ENCODE measurements at places on chromosomes 4 and X. TPM values are rescaled to one million over a fixed set of nuclear protein-coding genes. Genes with fewer than 3 reads are reported as not detected.

The TMEM271 gene
- not detected for total RNA-seq

DNA sequence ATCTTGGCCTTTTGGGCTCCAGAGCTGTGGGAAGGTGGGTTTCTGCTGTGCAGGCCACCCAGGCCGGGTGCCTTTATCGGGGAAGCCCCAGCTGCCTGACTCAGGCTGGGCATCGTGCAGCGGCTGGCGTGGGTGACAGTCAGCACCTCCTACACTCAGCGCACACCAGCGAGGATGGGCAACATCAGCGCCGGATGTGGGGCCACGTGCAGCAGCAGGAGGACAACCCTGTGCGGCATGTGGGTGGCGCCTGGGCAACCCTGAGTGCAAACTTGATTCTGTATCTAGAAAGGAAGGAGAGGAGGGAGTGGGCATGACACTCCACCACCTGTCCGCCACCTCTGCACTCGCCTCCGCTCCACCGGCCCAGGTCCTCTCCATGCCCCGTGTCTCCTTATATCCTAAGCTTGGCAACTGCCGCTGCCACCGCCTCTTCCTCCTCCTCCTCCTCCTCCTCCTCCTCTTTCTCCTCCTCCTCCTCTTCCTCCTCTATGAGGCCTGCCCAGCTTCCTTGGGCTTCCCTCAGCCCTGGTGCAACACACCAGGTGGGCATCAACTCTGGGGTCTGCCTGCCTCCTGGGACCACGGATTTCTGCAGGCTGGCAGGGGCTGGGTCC, 107.4 kb upstream of the AFAP1 start:
- no peaks in the 10 kb centered on the region for H3K4me1 ChIP-seq
- DNase-seq: peak; percentile 75
- no peaks in the 10 kb centered on the region for H3K36me3 ChIP-seq
- H3K27me3 ChIP-seq: no peaks in the 10 kb centered on the region
- no peak overlapping the region for H3K4me3 ChIP-seq

GRCh38 chrX:153924149-153924861, 1.8 kb downstream of the ARHGAP4 start:
- peak overlapping the region; percentile 67 for H3K4me3 ChIP-seq
- DNase-seq: peak; percentile 61
- H3K36me3 ChIP-seq: no peaks in the 10 kb centered on the region
- H3K27ac ChIP-seq: peak overlapping the region; percentile 91
- peaks cover 19% of the 10 kb centered on the region for H3K4me1 ChIP-seq

DNA sequence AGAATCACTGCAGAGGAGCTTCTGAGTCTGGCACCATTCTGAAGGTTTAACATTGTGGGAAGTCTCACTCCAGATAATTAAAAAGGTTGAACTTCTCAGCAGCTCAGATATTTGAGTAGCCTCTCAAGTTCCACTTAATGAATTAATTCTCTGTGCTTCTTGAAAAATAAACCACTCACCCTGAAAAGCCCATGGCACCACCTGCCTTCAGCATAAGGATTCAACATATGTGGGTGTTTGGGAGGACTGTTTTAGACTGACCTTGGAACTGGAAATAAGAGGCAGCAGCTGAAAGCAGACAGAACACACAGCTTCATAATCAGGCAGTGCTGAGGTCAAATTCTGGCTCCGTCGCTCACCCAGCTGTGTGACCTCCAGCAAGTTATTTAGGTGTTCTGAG, 100.6 kb downstream of the KCNIP4 start:
- H3K4me3 ChIP-seq: no peak overlapping the region
- no peaks in the 10 kb centered on the region for H3K27me3 ChIP-seq
- no peaks in the 10 kb centered on the region for H3K4me1 ChIP-seq
- no peak for DNase-seq
- no peak overlapping the region for H3K27ac ChIP-seq

GRCh38 chr4:10694151-10694827, 9.7 kb upstream of the CLNK start:
- H3K4me1 ChIP-seq: no peaks in the 10 kb centered on the region
- H3K27me3 ChIP-seq: no peaks in the 10 kb centered on the region
- no peak overlapping the region for H3K27ac ChIP-seq
- H3K4me3 ChIP-seq: no peak overlapping the region

The UGT8 gene
- total RNA-seq: 0.49 TPM

The XAGE2 gene
- not detected for total RNA-seq

The CTAG2 gene
- total RNA-seq: 47.3 TPM

DNA sequence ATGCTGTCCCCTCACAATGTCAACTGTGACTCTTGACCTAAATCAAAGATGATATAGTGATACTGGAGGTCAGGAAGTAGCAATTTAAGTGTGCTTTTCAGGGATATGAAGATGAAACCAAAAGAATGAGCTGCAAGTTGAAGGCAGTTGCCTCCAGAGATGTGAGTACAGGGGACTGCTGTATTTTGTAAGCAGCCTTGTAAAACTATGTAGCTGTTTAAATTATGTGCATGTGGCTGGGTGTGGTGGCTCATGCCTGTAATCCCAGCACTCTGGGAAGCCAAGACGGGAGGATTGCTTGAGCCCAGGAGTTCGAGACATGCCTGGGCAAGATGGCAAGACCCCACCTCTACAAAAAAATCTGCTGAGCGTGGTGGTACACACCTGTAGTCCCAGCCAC, 15.1 kb upstream of the TNIP2 start:
- DNase-seq: no peak
- H3K27me3 ChIP-seq: no peaks in the 10 kb centered on the region
- H3K36me3 ChIP-seq: no peaks in the 10 kb centered on the region
- no peak overlapping the region for H3K4me3 ChIP-seq
- H3K27ac ChIP-seq: no peak overlapping the region
- peaks cover 9% of the 10 kb centered on the region for H3K4me1 ChIP-seq

DNA sequence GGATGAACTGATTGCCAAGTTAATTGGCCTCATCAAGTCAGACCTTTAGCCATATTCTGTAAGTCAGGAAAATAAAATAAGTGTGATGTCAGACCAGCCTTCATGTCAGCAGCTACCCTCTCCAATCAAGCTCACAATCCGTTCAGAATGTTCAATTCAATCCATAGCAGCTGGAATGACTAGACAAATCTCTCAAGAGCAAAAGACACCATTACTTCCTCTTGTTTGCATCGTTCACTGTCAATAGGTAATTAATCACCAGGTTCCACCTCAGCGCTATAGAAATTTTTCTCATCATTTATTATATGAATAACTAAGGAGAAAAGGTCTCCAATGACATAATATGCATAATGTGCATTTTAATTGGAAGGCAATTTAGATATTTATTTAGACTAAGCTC, 321.0 kb upstream of the GRIA3 start:
- H3K27me3 ChIP-seq: no peaks in the 10 kb centered on the region
- no peaks in the 10 kb centered on the region for H3K36me3 ChIP-seq
- no peak overlapping the region for H3K27ac ChIP-seq

DNA sequence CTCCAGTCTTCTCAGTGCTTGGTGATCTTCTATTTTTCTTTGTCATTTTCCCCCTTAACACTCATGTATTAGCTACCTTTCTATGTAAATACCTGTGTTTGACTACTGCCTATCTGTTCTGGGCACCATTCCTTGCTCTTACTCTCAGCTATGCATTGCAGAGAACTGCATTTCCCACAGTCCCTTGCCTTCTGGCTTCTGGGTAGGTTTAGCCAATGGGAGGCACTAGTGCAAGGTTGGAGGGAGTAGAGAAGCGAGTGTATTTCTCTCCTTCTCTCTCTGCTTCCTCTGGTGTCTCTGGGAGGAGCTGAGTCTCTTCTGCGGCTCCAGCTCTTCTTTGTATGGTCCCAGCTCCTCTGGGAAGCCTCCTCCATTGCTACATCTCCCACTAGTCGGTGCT, 50.5 kb downstream of the CWH43 start:
- no peak overlapping the region for H3K4me3 ChIP-seq
- H3K27me3 ChIP-seq: no peaks in the 10 kb centered on the region
- no peaks in the 10 kb centered on the region for H3K36me3 ChIP-seq
- no peak overlapping the region for H3K27ac ChIP-seq

DNA sequence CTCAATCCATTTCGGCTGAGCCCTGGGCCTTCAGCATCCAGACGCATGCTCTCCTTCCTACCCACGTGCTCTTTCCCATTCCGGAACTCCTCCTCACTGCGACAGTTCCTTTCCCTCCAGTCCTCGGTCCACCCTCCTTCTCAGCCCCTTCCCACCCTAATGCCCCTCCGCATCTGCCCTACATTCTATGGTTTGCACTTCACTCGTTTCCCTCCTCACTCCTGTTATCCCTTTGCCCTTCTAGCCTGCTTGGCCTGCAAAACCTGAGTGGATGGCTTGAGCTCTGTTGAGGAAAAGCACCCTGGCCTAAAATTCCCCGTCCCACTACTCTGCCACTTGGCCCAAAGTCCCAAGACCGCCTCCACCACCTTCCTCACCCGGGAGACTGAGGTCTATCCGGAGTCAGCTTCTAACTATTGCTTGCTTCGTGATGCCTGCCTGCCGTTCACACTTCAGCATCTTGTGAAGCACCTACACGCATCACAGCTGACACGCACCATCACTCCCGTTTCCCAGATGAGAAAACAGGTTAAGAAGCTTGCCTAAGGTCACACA, 38.6 kb downstream of the MAP7D3 start:
- H3K36me3 ChIP-seq: no peaks in the 10 kb centered on the region
- no peak overlapping the region for H3K27ac ChIP-seq
- H3K27me3 ChIP-seq: no peaks in the 10 kb centered on the region
- DNase-seq: no peak
- H3K4me3 ChIP-seq: no peak overlapping the region
- no peaks in the 10 kb centered on the region for H3K4me1 ChIP-seq

GRCh38 chr4:73984736-73985527, 3.1 kb downstream of the PPBP start:
- no peaks in the 10 kb centered on the region for H3K4me1 ChIP-seq
- no peaks in the 10 kb centered on the region for H3K36me3 ChIP-seq
- H3K4me3 ChIP-seq: no peak overlapping the region
- H3K27ac ChIP-seq: no peak overlapping the region
- no peak for DNase-seq

The NR3C2 gene
- total RNA-seq: 5.7 TPM

DNA sequence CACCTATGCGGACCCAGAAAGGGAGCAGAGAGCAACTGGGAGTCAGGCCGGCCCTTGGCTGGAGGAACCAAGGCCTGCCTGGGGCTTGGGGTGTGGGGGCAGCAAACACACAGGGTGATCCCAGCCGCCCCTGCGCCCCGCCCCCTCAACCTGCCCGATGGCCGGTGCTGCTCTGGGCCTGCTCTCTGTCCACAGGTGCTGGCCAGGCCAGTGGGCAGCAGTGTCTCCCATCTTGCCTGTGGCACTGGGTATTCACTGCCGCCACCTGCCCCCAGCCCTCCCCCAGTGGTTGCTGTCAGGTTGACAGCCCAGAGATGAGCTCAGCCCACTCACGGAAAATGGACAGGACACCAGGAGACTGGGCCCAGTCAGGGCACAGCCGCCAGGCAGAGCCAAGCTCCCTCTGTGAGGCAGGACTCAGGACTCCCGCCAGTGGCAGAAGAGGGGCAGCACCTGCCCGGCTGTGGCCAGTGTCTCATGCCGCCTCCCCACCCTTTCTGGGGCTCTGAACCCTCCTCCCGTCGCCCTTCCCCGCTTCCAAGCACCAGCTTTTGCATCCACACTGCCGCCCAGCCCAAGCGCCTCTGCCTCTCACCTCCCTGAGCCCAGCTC, 4.7 kb downstream of the NKX1-1 start:
- DNase-seq: no peak
- peaks cover 10% of the 10 kb centered on the region for H3K27me3 ChIP-seq
- no peak overlapping the region for H3K4me3 ChIP-seq

DNA sequence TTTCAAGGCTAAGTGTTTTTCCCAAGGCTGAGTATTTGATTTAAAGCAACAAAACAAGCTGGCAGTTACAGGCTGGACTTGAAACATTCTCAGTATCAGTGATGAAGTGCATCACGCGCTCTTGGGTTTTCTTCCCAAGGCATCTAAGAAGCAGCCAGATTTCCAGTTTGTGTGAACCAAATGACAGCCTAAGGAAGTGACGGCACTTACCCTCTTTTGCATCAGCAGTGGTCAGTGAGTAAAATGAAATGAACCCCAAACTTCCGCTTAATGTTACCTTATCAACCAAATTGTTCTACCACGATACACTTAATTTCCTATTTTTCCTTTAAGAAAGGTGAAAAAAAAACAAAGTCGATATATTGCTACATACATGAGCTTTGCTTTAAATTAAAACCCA, 15.8 kb upstream of the GYPE start:
- no peaks in the 10 kb centered on the region for H3K4me1 ChIP-seq
- no peak for DNase-seq
- no peak overlapping the region for H3K27ac ChIP-seq

DNA sequence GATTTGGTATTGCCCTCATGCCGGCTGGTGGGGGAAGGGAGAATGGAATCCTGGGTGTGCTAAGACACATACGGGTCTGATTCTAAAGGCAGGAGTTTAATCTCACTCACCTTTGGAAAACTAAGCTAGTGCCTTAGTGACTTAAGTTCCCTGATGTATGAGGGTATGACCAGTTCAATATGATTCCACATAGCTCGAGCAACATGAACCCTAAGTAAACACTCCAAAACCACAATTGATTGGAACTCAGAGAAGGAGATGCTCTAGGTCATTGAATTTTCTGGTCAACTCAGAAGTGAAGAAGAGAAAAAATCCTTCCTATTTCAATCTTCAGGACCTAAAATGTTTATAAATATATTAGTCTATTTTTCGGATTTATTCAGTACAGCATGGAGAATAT, 420.1 kb upstream of the INTU start:
- H3K36me3 ChIP-seq: no peaks in the 10 kb centered on the region
- H3K27ac ChIP-seq: no peak overlapping the region
- no peak overlapping the region for H3K4me3 ChIP-seq
- H3K27me3 ChIP-seq: no peaks in the 10 kb centered on the region
- DNase-seq: no peak

DNA sequence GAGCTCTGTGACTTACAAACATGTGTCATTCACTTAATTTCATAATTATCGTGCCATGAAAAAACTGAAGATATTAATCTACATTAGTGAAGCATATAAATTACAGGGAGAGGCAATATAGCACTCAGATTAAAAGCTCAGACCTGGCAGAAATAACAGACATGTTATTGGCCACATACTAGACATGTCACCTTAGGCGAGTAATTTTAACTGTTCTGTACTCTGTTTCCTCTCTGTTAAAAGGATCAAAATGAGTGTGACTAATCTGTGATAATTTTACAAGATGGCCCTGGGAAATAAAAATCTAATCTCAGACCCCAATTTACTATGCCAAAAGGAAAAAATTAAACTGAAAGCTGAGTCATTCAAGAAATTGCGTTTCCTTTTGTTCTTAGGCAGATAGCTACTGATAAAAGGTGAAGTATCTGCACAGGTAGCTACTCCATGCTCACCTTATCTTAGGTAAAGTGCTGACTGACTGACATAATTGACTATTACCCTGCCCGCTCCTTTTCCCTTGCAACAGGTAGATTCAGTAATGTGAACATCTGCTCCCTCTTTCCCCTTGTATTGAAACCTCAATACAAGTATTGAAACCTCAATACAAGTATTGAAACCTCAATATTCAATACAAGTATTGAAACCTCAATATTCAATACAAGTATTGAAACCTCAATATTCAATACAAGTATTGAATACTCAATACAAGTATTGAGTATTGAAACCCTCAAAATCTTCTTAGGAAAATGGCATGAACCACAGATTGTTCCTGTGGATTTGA, 33.2 kb downstream of the RELL1 start:
- DNase-seq: no peak
- no peak overlapping the region for H3K27ac ChIP-seq
- H3K27me3 ChIP-seq: no peaks in the 10 kb centered on the region
- no peak overlapping the region for H3K4me3 ChIP-seq

GRCh38 chrX:38221391-38221929, 789 bp upstream of the SRPX start:
- no peak overlapping the region for H3K4me3 ChIP-seq
- no peaks in the 10 kb centered on the region for H3K4me1 ChIP-seq
- DNase-seq: no peak
- no peak overlapping the region for H3K27ac ChIP-seq
- H3K36me3 ChIP-seq: no peaks in the 10 kb centered on the region

The FMR1NB gene
- not detected for total RNA-seq

Measured in CD8-positive, alpha-beta memory T cell (primary cell).